Activated naive CD4-positive, alpha-beta T cell (primary cell): ENCODE measurements at places on chromosomes 7 and 10.

- DNase-seq, result no peak
Measured at GRCh38 chr7:90655566-90655965, 59.4 kb downstream of the CDK14 start.

GRCh38 chr7:76262683-76263402 is 39.6 kb upstream of the HSPB1 start:
- no peak for DNase-seq

- no peak for DNase-seq
Measured at GRCh38 chr10:80436446-80437098, 17.5 kb upstream of the TSPAN14 start.

DNA sequence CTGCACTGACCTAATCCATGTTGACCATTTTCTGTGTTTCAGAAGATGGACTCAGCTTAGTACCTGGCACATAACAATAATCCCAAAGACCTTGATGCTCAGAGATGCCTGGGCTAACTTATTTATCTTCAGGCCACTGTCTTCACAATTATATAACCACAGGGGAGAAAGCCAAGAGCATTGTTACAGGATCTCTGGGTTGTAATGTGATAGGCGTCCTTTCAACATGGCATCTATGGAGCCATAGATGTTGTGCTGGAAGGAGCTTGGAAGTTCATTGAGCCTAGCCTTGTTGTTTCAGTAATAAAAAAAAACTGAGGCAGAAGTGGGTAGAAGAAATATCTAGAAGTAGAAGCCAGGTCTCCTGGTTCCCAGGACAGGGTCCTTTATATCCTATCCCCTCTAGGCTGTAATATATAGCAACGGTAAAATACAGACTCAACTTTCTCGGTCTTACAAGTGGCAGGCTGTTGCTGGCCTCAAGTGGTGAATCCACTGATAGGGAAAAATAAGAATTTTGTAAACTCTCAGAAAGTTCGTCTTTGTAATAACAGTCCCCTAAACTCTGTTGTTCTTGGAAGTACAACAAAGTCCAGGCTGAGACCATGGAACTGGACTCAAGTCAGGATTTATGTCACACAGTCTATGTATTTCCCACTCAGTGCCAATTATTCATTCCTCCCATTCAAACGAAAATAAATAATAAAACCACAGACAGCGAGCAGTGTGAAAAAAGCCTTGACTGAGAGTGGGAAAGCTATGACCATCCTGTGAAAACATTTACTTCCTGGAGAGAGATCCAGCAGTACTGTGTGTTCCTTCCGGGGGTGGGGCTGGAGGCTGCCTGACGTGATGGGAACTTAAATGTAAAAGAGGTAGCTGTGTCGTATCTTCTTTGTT is 277.6 kb downstream of the REEP3 start:
- DNase-seq, result no peak

DNA sequence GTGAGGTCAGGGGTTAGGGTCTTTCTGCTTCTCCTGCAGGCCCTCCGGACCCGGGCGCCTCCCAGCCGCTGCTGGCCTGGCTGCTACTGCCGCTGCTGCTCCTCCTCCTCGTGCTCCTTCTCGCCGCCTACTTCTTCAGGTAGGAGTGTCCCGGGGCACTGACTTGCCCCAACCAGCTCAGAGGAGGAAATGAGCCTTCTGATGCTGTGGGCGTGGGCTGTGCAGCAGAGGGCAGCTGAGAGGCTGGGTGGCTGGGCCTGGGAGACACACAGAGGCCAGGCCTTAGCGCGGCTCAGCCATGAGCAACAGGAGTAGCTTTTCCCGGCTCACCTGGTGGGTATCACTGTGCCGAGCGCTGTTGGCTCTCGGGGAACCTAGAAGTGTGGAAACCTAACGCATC is 78.9 kb downstream of the MKI67 start:
- peak; percentile 63 for DNase-seq

DNA sequence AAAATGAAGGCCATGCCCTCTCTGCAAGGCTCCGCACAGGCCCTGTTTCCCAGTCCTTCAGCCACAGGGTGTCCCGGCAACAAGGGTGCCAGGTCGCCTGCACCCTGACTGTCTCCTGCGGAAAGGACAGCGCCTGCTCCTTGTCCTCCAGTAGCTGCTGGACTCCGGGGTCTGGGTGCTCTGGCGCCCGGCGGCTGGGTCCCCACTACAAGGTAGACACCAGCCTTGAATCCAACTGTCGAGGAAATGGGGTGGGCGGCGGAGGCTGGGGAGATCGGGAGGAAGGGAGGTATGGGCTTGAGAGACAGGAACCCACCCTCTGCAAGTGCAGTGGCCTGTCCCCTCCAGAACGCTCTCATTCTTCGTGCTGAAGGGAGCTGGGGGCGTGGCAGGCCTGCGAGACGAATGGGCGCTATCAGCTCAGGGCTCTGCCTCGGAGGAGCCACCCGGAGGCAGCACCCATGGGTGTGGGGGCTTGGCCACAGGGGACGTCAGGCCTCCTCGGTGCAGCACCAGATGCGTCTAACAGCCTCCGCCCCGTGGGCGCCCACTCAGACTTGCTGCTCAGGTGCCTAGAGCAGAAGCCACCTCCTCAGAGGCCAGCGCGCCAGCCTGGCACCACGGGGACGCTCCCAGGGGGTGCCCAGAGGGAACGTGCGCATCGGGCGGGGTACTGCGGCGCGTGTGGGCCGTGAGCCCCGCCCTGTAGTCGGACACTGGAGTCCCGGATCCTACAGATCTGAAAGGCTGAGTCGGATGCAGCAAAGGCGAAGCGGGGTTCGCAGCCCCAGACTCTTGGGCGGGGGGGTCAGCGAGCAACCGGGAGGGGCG is 15.6 kb downstream of the ADAM8 start:
- peak; percentile 50 for DNase-seq

GRCh38 chr7:22871661-22872060 is 49.0 kb upstream of the TOMM7 start:
- DNase-seq, result no peak

GRCh38 chr7:114659409-114660125 is 245.0 kb downstream of the FOXP2 start:
- no peak for DNase-seq
